ENCODE measurements at places on chromosomes 1 and 21.

DNA sequence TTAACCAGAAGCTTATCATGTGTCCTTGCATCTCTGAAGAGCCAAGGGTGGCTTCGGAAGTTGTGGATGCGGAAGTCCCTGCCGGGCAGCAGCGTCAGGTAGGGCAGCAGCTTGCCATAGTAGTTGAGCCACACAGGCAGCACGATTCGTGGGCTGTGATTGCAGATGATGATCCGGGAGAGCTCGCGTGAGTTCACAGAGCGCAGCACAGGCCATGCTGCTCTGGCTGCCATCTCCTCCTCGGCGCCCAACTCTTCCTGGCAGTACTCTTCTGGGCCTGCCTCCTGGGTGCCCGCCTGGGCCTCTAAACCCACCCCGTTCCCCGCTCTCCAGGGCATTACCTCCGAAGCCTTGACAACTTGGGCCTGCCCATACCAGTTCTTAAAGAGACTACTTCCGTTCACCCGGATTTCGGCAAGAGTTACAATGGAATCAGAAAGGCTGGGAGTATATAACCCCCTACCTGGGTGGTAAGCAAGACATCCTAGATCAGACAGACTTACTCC is at the start of gene VHLL:
VHLL (minus strand) TSS at position 456 of the 506 bp plus-strand sequence; CDS start at position 338, 118 bp downstream.
- peaks cover 12% of the 10 kb centered on the region for H3K4me1 ChIP-seq
- H3K36me3 ChIP-seq, result no peaks in the 10 kb centered on the region
- H3K27me3 ChIP-seq, result no peaks in the 10 kb centered on the region

GRCh38 chr1:227937031-227937837 is 10.5 kb downstream of the WNT9A start:
- no peaks in the 10 kb centered on the region for H3K36me3 ChIP-seq
- no peak overlapping the region for H3K27ac ChIP-seq
- no peak for DNase-seq
- peaks cover 5% of the 10 kb centered on the region for H3K4me1 ChIP-seq
- H3K27me3 ChIP-seq, result no peaks in the 10 kb centered on the region

DNA sequence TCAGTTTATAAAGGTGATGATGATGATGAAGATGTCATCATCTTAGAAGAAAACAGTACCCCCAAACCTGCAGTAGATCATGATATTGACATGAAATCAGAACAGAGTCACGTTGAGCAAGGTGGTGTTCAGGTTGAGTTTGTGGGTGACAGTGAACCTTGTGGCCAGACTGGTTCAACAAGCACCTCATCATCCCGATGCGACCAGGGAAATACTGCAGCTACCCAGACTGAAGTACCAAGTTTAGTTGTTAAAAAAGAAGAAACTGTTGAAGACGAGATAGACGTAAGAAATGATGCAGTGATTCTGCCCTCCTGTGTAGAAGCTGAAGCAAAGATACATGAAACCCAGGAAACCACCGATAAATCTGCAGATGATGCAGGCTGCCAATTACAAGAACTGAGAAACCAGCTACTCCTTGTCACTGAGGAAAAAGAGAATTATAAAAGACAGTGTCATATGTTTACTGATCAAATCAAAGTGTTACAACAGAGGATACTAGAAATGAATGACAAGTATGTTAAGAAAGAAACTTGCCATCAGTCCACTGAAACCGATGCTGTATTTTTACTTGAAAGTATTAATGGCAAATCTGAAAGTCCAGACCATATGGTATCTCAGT is 16.0 kb upstream of the CHAF1B start:
- no peak overlapping the region for H3K27ac ChIP-seq
- H3K4me1 ChIP-seq, result no peaks in the 10 kb centered on the region

DNA sequence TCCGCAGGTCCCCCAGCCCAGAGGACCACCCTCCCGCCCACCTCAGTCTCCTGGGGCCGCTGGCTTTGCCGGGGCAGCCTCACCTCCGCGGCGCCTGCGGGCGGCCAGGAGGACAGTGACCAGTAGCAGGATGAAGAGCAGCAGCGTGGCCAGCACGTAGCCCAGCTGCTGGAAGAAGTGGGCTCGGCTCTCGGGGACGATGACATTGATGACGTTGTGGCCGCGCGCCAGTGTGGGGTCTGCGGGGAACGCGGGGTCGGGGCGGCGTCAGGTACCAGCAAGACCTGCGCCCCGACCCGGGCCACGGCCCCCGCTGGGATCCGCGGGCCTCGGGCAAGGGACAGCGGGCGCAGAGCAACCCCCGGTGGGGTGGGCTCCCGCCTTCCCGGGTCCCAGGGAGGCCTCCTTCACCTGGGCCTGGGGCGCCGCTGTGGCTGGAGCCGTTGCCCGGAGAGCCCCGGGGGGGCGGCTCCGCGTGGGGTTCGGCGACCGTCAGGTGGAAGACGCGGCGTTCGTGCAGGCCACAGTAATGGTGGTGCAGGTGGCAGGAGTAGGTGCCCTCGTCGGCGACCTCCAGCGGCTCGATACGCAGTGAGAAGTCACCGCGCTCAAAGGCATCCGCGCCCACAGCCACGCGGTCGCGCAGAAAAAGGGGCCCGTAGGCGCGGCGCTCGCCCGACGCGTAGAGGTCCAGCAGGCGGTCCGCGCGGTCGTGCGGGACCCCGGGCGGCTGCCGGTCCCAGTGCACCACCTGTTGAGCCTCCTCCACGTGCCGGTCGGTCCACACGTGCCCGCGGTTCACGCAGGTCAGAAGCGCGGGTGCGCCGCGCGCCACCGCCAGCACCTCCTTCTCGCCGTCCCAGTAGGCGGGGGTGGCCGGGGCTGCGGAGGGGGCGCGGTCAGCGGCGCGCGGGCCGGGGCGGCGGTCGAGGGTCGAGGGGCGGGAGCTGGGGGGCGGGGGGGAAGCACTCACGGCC is 3.8 kb downstream of the MXRA8 start:
- H3K27ac ChIP-seq, result no peak overlapping the region
- DNase-seq, result no peak
- H3K4me3 ChIP-seq, result no peak overlapping the region
- H3K36me3 ChIP-seq, result no peaks in the 10 kb centered on the region
- peaks cover 23% of the 10 kb centered on the region for H3K4me1 ChIP-seq

GRCh38 chr1:56978819-56979218 is 13.0 kb upstream of the C8B start:
- DNase-seq, result no peak
- H3K4me1 ChIP-seq, result no peaks in the 10 kb centered on the region
- H3K27me3 ChIP-seq, result no peaks in the 10 kb centered on the region
- no peak overlapping the region for H3K4me3 ChIP-seq
- H3K27ac ChIP-seq, result no peak overlapping the region
- H3K36me3 ChIP-seq, result no peaks in the 10 kb centered on the region

GRCh38 chr1:14724678-14725077 is 126.2 kb downstream of the KAZN start:
- H3K27me3 ChIP-seq, result no peaks in the 10 kb centered on the region
- DNase-seq, result no peak
- no peak overlapping the region for H3K4me3 ChIP-seq
- no peaks in the 10 kb centered on the region for H3K36me3 ChIP-seq
- H3K4me1 ChIP-seq, result no peaks in the 10 kb centered on the region

Measured in CD8-positive, alpha-beta memory T cell (primary cell).